Suppressor macrophage treated with lipopolysaccharide for 4 hours (primary cell): ENCODE measurements at places on chromosomes 12 and 14.
A peak's percentile ranks its signal among the peaks of the same experiment; 100 is the strongest.

DNA sequence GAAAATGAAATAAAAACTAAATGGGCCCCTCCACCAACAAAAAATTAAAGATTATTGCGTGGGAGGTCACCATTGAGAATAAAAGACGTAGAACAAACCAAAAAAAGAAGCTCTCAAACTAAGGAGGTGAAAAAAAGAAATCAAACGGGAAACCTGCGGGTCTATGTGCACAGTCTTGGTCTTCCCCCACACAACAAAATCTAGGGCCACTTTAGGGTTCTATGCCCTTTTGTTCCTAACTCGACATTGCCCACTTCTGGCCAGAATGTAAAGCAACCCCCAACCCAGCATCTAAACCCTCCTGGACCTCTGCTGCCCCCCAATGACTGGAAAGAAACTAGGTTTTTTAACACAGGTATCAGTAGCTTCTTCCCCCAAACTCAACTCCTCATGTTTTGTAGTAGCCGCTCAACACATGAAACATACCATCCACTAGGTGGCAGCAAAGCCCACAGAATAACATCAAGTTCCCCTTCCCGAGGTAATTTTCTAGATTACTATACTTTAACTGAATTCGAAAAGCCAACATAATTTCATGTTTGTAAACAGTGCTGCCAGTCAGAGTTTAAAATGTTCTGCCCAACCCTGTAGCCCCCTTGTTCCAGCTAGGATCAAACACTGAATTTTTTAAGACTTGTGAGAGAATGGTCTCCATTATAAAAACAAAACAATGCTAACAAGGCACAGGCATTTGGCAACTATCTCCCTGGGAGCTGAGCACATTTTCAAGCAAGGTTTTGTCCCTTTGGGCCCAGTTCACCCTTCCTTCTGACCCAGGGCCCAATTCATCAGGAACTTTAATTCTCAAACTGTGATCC lies 18.7 kb downstream of the DAD1 start:
- peak; percentile 89 for DNase-seq

DNA sequence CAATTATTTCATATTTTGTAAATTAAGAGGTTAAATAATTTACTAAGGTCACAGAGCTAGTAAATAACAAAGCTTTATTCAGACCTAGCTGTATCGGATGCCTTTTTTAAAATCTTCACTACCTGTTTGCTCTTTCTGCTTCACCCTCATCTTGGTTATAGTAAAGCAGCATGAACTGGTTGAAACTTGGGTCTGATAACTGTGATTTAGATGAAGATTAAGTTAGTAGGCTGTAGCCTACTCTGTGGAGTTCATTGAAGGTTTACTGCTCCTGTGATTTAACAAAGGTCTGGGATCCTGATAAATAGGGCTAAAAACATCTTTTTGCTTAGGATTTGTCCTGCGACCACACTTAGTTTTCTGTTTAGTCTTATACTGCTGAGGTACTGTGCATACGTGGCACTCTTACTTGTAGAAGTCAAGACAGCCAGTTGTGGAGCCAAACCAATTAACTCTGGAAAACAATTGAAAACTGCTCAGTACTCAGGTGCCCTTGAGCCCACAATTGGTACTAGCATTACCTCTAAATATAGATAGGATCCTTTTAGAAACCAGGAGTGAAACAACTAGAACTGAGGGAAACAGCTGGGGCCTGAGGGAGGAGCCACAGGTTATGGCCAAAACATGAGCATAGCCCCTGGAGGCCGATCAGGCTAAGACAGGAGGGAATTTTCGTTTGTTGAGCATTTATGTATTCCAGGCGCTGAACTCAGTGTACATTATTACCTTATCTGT lies 2.3 kb downstream of the SPATS2 start:
- peak; percentile 49 for DNase-seq

GRCh38 chr12:105451211-105451610 lies 120.7 kb downstream of the C12orf75 start:
- DNase-seq: no peak

DNA sequence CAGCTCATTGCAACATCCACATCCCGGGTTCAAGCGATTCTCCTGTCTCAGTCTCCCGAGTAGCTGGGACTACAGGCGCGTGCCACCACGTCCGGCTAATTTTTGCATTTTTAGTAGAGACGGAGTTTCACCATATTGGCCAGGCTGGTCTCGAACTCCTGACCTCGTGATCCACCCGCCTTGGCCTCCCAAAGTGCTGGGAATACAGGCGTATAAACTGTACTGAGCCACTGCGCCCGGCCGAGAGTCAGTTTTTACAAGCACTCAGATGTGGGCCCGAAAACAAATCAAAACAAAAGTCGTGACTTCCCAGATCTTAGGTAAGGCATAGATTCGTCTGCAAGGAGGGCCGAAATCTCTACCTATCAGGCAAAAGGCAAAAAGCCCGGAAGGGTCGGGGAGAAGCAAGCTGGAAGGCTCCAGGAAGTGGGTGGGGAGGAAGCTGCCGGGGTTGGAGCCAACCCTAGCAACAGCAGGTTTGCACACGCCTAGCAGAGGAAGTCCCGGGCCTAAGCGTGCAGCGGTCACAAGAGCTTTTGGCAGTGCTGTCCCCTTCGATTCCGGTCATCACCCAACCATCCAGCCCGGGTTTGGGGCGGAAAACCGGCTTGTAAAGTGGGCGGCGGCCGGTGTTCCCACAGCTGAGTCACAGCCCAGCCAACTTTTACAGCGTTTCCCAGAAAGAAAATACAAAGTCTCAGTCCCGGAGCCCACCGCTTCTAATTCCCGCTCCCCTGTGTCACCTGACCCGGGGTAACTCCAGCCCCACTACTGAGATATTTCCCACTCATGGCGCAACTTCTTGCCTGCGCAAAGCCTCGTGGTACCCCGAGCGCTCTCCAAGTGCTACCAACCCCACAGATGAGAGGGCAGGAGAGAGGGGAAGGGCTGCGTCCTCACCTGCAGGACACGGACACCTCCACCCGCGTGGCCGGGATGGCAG lies 583 bp downstream of the CPNE8 start:
- DNase-seq: peak; percentile 97

DNA sequence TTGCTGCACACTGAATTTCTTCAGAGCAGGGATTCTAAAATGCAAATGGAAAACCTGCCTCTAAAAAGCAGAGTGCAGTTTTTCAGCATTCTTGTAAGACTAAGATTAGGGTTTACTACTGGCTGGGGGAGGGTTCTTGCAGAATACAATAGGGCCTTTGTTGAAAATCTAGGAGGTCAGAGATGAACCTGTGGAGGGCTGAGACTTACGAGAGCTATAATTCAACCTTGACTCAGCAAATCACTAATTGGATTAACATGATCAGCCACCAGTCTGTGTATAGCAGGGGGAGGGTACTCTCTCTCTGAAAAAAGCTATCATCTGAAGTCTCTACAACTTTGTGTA lies 92.6 kb upstream of the HIF1A start:
- DNase-seq: no peak

GRCh38 chr12:132620899-132621656 lies 2.5 kb downstream of the P2RX2 start:
- no peak for DNase-seq

GRCh38 chr12:94077209-94077608 lies 71.2 kb upstream of the PLXNC1 start:
- no peak for DNase-seq

- DNase-seq: no peak
Measured at GRCh38 chr14:44640416-44640815, 133.3 kb upstream of the FSCB start.

DNA sequence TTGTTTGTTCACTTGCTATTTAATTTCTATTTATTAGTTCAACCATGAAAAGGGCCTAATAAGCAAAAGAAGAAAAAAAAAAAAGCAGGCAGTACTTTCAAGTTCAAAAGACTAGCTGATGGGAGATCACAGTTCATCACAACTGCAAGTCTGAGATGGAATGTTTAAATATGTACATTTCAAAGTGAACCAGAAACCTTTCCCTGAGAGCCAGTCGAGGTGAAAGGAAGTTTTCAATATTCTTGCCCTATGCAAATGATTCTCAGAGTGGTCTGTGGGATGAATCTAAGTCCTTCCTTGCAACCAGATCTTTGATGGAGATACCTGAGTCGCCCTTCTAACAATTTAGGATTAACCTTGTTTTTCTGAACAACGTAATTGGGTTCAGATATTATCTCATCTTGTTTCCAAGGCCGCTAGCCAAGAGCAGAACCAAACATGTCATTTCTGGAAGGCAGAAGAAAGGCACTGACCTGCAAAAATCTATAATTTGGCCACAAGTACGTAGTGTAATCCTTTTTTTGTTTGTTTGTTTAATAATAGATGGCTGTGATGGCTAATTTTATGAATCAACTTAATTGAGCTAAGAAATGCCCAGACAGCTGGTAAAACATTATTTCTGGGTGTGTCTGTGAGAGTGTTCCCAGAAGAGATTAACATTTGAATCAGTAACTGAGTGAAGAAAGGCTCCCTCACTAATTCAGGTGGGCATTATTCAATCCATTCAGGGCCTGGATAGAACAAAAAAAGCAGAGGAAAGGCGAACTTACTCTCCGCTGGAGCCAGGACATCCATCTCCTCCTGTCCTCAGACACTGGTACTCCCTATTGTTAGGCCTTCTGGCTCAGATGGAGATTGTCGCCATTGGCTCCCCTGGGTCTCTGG lies 171.1 kb upstream of the TMPO start:
- no peak for DNase-seq

- no peak for DNase-seq
Measured at GRCh38 chr12:94536040-94536965, 76.6 kb upstream of the CEP83 start.

DNA sequence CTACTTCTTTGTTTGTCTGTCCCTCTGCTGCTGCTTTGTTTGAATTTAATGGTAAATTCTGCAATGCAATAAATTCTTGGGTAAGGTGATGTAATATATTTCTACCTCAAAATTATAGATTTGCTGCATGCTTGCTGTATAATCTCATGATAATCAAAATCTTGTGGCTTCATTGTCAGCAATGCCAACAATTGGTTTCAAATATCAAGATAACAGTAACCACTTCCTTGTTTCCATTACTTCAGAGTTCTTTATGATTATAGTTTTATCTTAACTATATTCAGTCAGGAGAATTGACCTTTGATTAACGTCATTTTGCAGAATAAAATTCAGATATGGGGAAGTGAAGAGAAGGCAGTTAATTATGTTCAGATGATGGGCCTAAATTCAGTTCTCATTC lies 30.2 kb upstream of the RNU6-8 start:
- DNase-seq: no peak

DNA sequence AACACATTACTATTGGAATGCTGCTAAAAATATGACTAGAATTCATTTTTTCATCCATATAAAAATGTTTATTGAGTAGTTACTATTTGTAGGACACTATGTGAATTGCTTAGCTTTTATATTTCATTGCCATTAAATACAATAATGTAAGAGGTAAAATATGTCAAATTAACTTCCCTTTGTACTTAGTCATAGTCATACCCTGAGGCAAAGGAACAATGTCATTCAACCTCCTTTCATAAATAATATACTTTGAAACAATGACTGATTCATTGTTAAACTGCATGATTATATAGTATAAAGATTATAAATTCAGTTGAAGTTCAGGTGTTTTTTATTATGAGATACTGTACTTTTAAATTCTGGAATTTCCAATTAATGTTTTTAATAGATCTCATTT lies 105.2 kb downstream of the GARIN6 start:
- DNase-seq: no peak

DNA sequence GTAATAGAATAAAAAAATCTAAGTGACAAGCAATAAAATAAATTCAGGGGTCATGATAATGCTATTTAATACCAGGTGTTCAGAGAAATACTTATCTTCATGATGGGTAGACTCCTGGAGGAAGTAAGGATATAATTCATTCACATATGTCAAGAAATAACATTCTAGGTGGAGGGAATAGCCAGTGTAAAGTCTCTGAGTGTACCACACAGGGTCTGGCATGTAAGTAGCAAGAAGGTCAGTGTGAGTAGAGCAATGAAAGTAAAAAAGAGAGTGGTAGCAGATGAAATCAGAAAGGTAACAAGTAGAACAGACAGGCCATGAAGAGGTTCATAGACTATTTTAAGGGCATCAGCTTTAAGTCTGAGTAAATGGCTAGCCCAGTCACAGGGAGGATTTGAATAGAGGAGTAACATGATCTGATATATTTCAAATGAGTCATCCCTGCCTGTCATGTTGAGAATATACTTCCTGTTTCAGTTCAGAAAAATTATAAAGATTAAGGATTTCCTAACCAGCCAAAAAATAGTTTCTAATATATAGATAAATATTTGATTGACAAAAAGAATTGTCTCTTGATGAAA lies 519.9 kb downstream of the C12orf50 start:
- peak; percentile 3 for DNase-seq

DNA sequence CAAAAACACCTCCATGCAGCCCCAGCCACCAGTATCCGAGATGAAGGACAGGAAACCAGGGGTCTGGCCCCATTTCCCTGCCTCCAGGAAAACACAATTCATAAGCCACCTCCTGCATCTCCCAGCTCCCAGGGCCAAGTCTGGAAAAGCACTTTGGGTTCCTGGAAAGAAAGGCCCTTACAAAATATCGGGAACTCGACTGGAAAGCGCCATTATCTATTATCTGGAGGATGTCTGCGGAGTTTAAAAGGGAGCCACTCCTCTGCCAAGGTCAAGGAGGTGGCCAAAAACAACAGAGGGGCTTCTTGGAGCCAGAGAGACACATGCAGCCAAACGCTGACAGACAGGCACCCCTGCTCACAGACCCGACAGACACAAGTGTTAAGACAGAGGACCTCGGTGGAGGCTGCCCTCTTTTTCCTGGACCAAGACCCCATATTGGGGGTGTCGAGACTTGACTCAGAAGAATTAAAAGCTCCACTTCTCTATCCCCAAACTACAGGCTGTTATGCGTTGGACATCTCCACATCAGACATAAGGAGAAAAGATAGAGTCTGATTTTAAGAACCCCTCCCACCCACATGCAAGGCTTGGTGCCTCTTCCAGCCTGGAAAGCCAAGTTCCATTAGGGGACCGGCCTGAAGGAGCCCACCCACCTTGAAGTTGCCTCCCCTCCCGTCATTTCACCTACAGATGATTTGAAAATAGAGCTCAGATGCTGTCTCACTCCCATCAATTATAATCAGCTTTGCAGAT lies 9.6 kb downstream of the ACTN1 start:
- no peak for DNase-seq
